ENCODE measurements at places on chromosomes 11 and 22. TPM values are rescaled to one million over a fixed set of nuclear protein-coding genes. Genes with fewer than 3 reads are reported as not detected.

SYT7 gene
- total RNA-seq, result not detected

MIOX gene
- 0.15 TPM for total RNA-seq

MS4A7 gene
- total RNA-seq, result 43.1 TPM

TUB gene
- total RNA-seq, result not detected

CD82 gene
- total RNA-seq, result 728 TPM

SCGB1D4 gene
- total RNA-seq, result not detected

RFPL2 gene
- total RNA-seq, result not detected

LGALS1 gene
- 254 TPM for total RNA-seq
